ENCODE measurements at places on chromosomes 7 and 10. TPM values are rescaled to one million over a fixed set of nuclear protein-coding genes. Genes with fewer than 3 reads are reported as not detected.
A peak's percentile ranks its signal among the peaks of the same experiment; 100 is the strongest.

ASNS gene
- 9.2 TPM for total RNA-seq

DNA sequence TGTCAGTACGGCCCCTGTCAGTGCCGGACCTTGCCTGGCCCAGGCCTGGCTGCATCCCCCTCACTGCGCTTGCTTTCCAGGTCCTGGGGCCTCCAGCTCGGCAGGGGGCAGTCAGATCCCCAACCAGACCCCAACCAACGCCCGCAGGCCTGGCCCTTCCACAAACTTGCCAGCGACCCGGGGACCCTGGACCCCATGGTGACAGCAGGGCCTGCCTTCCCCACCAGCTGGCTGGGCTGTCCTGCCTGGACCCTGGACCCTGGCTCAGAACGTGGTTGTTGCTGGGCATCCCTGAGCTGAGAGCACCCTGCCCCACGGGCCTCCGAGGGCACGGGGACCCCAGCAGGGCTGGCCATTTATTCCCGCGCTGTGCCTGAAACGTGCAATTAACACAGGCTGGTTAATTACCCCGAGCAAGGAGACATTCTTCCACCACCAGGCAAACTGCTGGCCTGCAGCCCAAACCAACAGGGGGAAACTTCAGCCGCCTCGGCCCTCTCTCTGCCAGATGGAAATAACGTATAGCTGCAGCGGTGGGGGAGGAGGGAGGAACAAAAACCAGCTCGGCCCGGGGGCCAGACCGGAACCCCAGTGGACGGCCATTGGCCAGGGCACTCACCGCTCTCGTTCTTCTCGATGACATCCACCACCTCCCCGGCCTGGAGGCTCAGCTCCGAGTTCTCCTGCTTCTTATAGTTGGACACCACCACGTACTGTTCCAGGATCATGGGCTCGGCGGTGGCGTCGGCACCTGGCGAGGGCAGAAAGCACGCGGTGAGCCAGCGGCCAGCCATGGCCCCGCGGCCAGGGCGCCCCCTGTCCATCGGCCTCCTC lies 167.1 kb downstream of the NEURL1 start:
- no peak for DNase-seq
- H3K27me3 ChIP-seq, result no peaks in the 10 kb centered on the region
- no peaks in the 10 kb centered on the region for H3K36me3 ChIP-seq
- peaks cover 45% of the 10 kb centered on the region for H3K4me1 ChIP-seq
- H3K4me3 ChIP-seq, result peak overlapping the region; percentile 67

PIK3CG gene
- total RNA-seq, result 2.8 TPM

DNA sequence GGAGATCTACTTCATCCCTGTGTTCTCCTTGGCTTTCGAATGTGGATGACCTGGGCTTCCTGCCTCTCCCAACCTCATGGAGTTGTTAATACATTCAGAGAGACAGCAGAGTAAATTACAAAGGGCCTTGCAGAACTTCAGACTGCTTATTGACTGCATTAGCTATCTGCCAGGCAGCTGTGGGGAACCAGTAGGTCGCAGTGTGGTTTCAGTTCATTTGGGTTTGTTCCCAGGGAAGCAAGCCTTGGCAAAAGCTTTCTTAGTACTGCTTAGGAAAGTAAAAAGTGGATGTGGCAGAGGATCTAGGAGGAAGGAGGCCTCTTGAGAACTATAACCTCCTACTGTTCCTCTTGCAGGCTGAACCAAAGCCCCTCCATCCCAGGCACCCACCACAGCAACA lies 9.2 kb downstream of the NPFFR1 start:
- no peak for DNase-seq
- H3K27me3 ChIP-seq, result no peaks in the 10 kb centered on the region
- no peak overlapping the region for H3K4me3 ChIP-seq
- H3K4me1 ChIP-seq, result no peaks in the 10 kb centered on the region
- H3K27ac ChIP-seq, result no peak overlapping the region
- no peaks in the 10 kb centered on the region for H3K36me3 ChIP-seq

- H3K36me3 ChIP-seq, result no peaks in the 10 kb centered on the region
- H3K27ac ChIP-seq, result no peak overlapping the region
- no peaks in the 10 kb centered on the region for H3K27me3 ChIP-seq
- H3K4me3 ChIP-seq, result no peak overlapping the region
- DNase-seq, result no peak
These were observed 479.8 kb downstream of the ADRA2A start for GRCh38 chr10:111556666-111557065.

CNNM1 gene
- not detected for total RNA-seq

TFPI2 gene
- 3.0 TPM for total RNA-seq

DNA sequence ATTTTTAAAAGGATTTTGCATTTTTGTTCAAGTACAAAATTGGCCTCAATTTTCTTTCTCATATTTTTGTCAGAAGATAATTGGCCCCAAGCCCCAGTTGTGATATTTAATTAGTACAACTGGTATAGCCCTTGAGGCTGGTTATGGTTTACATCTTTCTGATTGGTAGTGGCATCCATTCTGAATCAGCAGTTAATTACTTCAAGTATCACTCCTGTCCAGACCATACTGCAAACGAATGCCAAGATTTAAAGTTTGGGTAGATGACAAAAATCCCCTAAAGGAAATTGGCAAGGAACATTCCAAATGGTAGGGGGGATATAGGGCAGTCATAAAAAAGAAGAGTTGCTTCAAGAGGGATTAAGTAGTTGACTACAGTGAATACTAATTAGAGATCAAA lies 23.1 kb downstream of the MYPN start:
- H3K4me3 ChIP-seq, result no peak overlapping the region
- H3K36me3 ChIP-seq, result no peaks in the 10 kb centered on the region
- no peaks in the 10 kb centered on the region for H3K27me3 ChIP-seq
- no peak overlapping the region for H3K27ac ChIP-seq
- peaks cover 42% of the 10 kb centered on the region for H3K4me1 ChIP-seq
- DNase-seq, result no peak

GRCh38 chr10:14612873-14613587 lies 161.7 kb downstream of the FAM107B start:
- H3K27me3 ChIP-seq, result no peaks in the 10 kb centered on the region
- DNase-seq, result no peak
- no peaks in the 10 kb centered on the region for H3K36me3 ChIP-seq

DDC gene
- total RNA-seq, result not detected

- no peaks in the 10 kb centered on the region for H3K36me3 ChIP-seq
- H3K27me3 ChIP-seq, result no peaks in the 10 kb centered on the region
- no peak overlapping the region for H3K4me3 ChIP-seq
- no peak overlapping the region for H3K27ac ChIP-seq
These were observed 5.9 kb downstream of the MGMT start for GRCh38 chr10:129472696-129473555.
